ENCODE measurements at places on chromosomes 11 and 22.

- no peak for DNase-seq
Observed at GRCh38 chr11:134276396-134277182, 410 bp downstream of the GLB1L3 start.

GRCh38 chr22:19143212-19143611 lies 1.2 kb downstream of the ESS2 start:
- no peak for DNase-seq

DNA sequence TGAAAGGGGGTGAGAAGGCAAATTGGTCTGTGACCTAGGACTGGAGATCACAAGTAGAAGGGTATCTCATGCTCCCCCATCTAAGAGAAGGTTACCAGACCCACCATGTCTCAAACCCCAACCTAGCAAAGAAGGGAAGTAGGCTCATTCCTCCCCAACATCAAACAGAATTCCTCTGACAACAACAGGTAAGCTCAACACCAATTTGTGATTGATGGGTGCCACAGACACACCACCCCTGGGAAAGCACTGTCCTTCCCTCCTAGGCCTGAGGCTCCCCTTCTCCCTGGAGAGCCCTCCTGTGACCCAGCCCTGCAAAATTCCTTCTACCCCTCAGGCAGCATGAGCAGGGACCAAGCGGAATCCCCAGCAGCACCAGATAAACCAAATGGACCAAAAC lies 154.3 kb downstream of the BUD13 start:
- no peak for DNase-seq

DNA sequence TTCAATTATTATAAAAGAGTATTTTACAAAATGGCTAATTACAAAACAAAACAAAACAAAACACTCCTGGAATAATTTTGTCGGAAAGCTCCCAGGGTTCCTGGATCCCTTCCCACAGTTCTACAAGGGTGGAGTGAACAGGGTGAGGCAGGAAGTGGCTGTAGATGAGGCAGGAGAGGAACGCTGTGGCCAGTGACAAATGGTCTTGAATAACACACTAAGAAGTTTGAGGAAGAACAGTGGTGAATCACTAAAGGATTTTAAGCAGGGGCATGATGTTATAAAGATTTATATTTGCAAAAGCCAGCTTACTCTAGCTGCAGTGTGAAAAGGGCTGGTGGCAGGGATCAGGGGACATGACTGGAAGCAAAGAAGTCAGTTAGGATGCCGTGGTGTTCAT lies 33.8 kb upstream of the APOA1 start:
- no peak for DNase-seq

GRCh38 chr11:454801-455565 lies 4.9 kb downstream of the PTDSS2 start:
- DNase-seq = no peak

- peak; percentile 65 for DNase-seq
Observed at GRCh38 chr22:37930270-37930951, 23.0 kb downstream of the C22orf23 start.

- peak; percentile 7 for DNase-seq
Observed at GRCh38 chr11:4826425-4826824, 5.3 kb downstream of the OR51F2 start.

DNA sequence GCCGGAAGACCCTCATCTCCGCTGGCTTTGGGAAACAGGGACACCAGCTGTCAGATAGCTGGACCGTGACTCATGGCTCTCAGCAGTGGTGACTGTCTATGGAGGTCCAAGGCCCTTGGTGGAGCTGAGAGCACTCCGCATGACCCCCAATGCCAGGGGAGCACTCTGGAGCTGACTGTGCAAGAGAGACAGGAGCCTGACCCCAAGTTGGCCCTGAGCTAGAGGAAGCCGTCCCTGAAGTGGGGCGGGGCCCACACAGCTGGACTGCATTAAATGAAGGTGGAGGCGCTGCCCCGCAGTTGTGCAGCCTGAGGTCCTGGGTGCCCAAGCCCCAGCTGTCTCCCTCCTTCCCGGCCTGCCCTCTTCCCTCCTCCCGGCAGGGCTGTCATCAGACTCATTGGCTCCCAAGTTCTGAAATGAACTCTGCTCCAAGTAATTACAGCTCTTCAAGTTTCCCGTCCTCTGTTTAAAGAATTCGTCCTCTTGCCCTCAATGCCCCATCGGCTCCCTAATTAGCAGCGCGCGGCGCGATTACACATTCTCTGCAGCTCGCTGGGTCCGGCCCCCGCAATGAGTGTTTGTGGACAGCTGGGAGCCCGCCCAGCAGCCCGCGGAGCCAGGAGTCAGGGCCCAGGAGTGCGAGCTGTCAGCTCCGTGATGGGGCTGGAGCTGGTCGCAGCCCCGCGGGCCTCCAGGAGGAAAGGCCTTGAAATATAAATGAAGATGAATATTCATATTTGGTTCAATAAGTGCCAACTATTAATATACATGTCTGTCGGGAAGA lies 93.2 kb upstream of the LMO1 start:
- no peak for DNase-seq

DNA sequence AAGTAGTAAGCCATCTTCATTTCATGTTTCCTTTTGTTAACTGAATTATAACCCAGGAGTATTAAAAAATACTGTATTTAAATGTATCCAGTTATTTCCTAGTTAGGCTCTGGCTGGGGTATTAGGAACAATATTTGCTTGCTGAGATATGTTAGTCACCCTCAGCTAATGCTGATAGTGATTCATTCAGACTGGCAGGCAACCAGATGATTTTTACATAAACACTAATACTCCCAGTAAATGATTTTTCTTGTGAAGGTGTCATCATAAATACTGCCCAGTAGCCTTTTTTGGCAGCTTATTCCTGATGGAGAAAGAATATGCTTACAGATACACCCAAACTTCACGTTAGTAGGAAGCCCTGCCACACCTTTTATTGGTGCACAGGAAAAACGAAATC lies 8.1 kb downstream of the YWHAH start:
- DNase-seq = no peak

DNA sequence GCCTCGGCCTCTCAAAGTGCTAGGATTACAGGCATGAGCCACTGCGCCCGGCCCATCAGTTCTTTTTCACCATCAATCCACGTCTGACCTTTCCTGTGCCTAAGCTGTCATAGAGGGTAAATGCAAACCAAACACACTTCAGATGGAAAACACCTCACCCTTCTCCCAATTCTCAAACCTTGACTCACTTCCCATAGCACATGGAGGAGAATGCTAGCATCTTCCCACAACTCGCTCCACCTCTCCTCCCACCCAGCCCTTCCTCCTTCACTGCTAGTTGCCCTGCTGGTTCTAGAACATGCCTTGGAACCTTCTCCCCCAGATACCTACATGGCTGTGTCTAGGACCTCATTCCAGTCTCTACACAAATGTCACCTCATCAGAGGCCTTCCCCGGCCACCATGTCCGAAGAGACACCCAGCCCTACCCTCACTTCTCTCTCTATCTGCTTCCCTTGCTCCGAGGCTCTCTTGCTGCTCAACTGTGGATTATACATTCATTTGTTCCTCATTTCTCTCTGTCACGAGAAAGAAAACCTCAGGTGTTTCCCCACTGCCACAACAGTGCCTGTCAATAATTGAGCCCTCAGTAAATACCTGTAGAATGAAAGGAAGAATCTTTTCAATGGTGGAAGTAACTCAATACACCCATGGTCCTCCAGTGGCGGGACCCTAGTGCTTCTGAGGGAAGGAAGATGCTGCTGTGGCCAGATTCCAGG lies 21.3 kb upstream of the NCF4 start:
- no peak for DNase-seq

- no peak for DNase-seq
Observed at GRCh38 chr11:113160808-113161124, 153.6 kb upstream of the TTC12 start.

- DNase-seq = no peak
Observed at GRCh38 chr11:12076840-12077534, 33.4 kb upstream of the MICAL2 start.

DNA sequence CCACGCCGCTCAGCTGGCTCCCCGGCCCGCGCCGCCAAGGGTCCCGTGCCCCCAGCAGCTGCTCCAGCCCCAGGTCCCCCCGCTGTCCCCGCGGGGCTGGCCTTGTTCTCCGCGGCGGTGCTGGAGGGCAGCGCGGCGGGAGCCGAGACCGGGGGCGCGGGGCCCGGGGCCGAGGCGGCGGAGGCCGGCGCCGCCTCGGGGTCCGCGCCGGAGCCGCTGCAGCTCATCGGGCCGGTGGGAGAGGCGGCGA lies 128 bp downstream of the TAF10 start:
- no peak for DNase-seq

DNA sequence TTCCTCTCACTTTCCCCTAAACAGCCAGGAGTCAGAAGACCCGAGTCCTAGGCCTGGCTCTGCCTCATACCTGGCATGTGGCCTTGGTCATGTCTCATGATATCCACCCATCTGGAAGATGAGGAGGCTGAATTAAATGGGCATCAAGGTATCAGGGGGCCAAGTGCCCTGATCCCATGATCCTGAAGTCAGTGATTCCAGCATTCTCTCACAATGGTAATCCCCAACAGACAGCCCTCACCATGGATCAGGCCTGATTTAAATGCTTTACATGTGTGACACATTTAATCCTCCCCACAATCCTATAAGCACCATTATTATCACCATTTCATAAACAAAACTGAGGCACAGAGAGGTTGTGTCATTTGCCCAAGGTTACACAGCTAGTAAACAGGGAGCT lies 70.0 kb downstream of the PDE2A start:
- DNase-seq = no peak

DNA sequence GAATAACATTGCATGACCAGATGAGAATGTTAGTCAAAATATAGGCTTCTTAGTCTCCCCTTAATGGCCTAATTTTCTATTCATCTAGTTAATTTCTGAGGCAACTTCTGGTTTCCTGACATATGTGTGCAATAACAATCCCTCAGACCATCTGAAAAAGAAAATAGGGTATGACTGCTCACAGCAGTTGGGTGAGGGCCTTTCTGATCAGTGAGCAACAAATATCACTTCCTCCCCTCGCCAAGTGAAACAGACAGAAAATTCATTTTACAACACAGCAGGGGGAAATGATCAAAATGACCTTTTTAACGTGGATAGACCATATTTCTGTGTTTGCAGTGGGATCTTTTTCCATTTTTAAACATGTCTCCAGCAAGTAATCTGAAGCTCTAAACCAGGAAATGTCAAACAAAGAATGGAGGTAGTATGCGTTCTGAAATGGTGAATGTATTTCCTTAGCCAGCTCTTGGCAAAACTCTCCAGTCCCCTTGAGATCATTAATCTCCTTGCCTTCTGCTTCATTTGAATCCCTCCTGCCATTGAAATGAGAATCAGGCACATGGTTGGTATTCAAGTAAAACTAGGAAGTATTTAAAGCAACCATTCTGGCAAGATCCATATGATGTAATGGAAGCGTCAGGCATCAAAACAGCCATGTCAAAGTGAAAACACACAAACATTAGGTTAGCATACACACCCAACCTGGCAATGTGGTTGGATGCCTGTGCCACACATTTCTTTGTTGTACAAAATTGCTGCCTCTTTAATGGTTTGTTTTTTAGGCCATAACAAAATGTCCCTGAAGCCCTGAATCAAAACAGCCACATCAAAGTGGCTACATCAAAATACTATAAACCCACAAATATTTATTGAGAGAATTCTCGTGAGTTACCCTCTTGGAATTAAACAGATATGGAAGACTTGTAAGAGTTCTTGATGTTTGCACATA lies 100.1 kb downstream of the SLC1A2 start:
- DNase-seq = no peak

DNA sequence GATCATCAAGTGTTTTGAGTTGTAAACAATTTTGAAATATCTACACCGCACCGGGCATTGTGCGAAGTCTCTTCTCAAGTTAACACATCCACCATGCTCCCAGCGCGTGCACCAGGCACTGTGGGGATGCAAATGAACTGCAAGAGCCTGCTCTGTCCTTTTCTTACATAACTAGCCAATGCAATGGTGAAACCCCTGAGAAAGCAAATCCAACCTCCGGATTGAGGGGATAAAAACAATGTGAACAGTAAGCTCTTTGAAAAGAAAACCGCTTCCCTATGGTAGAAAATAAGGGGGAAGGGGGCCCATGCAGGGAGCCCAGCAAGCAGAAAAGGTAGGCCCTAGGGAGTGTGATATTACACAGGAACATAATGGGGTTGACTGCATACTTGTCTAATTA lies 274.9 kb upstream of the MPPED2 start:
- DNase-seq = no peak

GRCh38 chr22:29570456-29570855 lies 10.5 kb downstream of the NIPSNAP1 start:
- DNase-seq = no peak

Measured in hematopoietic multipotent progenitor cell treated with erythropoietin and hydrocortisone succinate and interleukin-3 and kit ligand, for 6 days (in vitro differentiated cells).